Activated CD4-positive, alpha-beta T cell treated with anti-CD3 and anti-CD28 coated beads, Interleukin-2, amount 50 U/mL, for 4 hours (primary cell): ENCODE measurements at places on chromosomes 2 and 18.

DNA sequence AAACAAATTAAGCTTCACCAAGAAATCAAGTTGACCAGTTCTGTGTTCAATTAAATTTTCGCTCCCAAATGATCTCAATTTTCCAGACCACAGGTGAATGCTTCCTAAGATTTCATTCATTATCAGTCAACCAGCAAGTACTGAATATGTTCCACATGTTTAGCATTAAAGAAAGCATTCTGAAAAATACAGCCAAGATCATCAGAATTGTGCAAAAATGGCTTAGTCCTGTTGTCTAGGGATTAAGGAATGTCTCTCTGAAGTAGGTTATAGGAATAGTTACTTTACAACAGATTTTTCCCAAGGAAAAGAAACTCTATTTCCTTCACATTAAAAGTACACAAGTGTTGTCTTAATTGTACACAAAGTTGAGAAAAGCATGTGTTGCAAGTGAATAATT is 69.2 kb downstream of the NRXN1 start:
- no peak for DNase-seq

GRCh38 chr2:66532972-66533868 is 98.3 kb downstream of the MEIS1 start:
- no peak for DNase-seq

DNA sequence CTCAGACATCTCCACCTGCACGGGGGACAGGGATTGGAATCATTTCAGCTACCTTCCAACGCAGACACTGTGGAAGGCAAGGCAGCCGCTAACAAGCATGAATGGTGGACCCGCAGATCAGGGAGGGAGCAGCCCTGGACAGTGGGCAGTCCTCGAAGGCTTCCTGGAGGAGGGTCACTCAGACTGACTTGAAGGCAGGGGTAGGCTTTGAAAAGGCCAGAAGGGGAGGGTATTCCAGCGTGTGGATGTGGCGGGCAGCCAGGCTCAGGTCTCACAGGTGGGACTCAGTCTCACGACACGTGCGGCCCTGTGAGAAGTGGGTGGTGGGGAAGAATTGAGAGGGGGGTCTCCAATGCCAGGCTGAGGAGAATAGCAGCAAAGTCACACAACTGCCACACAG is 29.9 kb downstream of the DYSF start:
- no peak for DNase-seq

GRCh38 chr2:64296140-64296480 is 151.9 kb upstream of the PELI1 start:
- peak; percentile 29 for DNase-seq

GRCh38 chr2:10157293-10157692 is 34.8 kb downstream of the RRM2 start:
- DNase-seq = no peak

- DNase-seq = no peak
Measured at GRCh38 chr18:21452276-21452780, 148.2 kb downstream of the ESCO1 start.

DNA sequence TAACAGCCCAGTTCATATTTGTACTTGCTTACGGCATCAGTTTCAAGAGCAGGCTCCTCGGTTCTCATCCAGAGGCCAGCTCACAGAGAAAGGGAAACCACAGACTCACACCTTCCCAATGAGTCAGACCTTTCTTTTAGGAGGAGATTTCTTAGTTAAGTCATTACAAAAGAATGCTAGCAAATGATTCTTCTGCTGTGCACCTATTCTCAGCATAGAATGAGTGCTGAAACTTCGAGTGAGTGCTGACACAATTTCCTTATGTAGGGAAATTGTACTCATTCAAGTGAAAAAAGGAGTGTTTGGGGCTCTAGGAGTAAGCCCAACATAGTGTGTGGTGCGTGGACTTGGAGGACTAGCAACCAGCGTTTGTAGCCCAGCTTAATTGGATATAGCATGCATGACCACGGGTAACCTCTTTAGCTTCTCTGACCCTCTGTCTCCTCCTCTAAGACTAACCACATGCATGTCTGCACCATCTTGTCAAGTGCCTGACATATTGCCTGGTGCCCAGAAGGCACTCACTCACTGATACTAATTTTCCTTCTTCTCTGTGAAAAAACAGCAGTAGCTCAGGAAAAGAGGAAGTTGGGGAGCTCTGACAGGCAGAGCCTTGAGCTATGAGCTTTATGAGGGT is 87.0 kb downstream of the ALPK2 start:
- DNase-seq = peak; percentile 52

DNA sequence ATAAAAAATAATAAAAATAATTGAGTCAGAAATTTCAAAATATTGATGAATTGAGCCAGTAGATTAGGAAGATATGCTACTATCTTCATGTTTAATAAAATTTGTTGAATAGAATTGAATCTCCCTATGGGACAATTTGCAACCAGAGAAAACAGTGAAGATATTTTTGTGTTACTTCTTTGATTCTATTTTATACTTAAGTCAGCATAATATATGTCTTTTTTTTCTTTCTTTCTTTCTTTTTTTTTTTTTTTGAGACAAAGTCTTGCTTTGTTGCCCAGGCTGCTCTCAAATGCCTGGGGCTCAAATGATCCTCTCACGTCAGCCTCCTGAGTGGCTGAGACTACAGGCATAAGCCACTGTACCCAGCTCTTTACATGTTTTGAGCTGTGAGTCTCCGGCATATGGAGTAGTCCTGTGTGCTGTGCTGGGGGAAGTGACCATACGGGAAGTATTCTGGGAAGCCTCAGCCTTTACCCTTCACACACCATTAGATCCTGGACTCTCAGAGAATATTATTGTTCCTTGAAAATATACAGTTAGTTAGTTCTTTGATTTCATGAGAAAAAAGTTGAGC is 13.8 kb upstream of the IAH1 start:
- no peak for DNase-seq

DNA sequence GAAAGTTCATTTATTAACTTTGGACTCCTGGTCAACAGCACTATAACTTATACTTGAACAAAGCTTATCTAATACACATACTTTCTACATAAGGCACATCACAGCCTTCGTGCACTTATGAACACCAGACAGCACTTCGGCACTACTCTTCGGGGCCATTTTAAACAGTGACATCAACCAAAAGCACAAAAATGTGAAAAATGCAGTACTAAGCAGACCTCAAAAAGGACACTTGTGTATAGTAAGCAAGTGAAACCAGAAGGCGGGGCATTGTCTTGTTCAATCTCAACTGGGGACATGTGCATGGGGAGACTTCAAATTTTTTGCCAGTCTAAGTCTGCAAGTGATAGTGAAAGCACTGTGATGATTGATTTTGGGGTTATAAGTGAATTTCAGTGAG is 163.0 kb downstream of the NCKAP5 start:
- no peak for DNase-seq

DNA sequence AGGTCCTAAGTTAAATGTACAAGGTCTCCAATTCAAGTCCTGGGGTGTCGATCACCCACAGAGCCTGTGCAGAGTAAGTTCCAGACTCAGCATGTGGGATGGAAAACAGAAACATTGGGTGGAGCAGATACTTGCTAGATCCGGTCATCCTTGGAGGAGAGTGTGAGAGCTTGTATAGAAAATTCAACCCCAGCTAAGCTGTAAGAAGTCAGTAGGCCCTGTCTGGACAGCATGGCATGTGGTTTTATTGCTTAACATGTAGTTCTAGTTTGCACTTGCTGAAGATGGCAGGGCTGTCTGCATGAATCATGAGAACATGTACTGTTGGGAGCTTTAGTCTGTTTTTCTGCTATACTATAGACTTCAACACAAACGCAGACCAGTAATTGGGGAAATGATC is 189.6 kb upstream of the RMP24 start:
- DNase-seq = no peak

GRCh38 chr2:120497261-120497977 is 151.5 kb downstream of the INHBB start:
- no peak for DNase-seq

DNA sequence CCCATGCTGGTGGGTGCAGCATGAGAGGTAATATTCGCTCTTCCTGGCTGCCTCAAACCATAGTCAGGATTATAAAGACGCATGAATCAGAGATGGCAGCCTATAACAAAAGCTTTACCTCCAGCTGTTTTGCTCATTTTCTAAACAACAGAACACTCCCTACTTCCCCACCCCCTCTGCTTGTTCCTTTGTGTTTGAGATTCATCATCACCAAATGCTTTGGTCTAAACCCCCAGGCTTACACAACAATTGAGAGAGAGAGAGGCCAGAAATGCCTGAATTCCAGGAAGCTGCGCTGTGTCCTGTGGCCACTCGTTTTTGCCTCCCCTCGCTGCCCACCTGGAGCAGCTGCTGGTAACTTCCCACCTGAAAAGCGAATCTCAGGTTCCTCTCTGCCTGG is 78.8 kb upstream of the CAPN13 start:
- DNase-seq = no peak

GRCh38 chr2:96815326-96816126 is 542 bp upstream of the CNNM3 start:
- DNase-seq = peak; percentile 18

DNA sequence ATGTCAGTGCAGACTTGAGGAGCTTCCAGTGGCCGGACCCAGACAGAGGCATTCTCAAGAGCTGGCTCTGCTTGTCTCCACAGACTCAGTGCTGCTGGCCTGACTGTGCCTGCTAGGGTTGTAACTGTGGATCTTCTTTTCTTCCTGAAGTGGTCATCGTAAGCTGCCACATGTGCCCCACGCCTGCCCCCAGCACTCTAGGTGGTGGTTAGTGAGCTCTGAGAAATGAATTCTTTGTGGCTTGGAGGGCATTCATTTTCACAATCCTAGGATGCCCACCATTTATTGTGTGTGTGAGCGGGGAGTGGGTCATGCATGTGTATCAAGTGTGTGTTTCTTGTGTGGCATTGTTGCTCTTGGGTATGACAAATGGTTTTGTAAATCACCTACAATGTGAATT is 23.1 kb downstream of the RAB12 start:
- no peak for DNase-seq

GRCh38 chr2:63300835-63301234 is 250.2 kb downstream of the OTX1 start:
- no peak for DNase-seq

GRCh38 chr2:20595439-20596192 is 55.3 kb downstream of the HS1BP3 start:
- DNase-seq = no peak

DNA sequence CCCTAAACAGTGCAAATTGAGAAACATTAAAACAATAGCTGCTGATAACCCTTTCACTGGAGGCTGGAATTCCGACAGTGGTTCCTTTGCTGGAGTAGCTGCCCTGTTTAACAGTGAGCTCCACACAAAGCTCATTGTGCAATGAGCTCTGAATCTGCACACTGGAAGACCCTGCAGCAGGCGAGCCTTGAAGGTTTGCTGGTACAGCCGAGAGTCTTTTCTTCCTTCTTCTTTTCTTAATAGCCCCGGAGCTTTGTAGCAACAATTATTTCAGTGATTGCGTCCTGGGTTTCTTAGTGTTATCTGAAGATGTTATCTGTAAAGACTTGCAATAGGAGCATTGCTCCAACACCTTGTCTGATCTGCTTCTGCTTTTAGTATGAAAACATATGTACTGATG is 50.8 kb upstream of the CXCR4 start:
- no peak for DNase-seq

GRCh38 chr2:63301481-63301880 is 250.9 kb downstream of the OTX1 start:
- DNase-seq = no peak

GRCh38 chr18:70384181-70384790 is 95.4 kb downstream of the SOCS6 start:
- no peak for DNase-seq

DNA sequence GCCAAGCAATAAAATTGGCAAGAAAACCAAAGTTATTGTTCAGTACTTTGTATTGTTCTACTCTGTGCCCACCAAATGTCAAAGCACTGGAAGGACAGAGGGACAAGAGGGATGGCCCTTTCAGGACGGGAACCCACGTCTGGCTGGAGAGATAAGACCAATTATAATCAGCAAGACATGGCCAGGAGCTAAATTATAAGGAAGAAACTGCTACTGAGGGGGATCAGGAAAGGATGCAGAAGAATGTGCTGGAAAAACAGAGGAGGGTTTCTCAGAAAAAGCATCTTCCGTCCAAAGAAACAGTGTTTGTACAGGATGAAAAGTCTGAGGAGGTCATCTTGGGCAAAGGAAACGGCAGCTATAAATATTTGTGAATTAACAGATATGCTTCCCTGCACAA is 46.4 kb upstream of the NARS1 start:
- DNase-seq = no peak

DNA sequence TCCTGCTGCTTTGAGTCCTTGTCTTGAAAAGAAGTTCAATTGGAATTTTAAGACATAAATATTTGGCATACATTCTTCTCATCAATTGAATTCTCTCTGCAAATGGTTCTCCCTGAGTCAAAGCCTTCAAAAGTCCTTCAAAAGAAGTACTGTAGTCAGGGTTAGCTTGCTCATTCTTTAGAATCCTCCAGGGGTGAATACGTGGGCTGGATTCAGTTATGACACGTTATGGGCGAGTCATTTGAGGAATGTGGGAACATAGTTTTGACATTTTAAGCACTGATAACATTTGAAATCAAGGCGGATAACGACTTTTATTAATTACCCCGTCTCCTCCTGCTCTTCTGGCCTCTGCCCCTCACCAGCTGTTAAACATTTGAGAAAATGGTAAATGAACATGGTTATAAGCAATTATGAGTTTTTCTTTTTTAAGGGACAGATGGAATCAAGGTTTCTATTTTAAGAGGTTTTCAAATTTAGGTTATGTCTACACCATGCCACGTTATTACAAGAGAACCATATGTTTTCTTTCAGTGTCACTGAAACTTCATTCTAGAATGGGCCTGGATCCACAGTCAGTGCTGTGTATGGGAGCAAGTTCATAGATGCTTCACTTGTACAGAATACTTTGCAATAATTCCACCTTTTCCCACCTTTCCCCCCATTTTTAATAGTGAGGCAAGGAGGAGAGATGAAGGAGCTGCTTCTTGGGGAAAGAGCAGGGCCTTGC is 273.1 kb downstream of the TSN start:
- DNase-seq = no peak

GRCh38 chr2:234682492-234683228 is 185.8 kb upstream of the ARL4C start:
- no peak for DNase-seq

GRCh38 chr18:58619596-58619930 is 9.3 kb downstream of the ALPK2 start:
- DNase-seq = no peak

GRCh38 chr2:212913640-212914306 is 237.6 kb downstream of the IKZF2 start:
- DNase-seq = no peak
